ENCODE measurements at places on chromosomes 3 and 15.
A peak's percentile ranks its signal among the peaks of the same experiment; 100 is the strongest.

DNA sequence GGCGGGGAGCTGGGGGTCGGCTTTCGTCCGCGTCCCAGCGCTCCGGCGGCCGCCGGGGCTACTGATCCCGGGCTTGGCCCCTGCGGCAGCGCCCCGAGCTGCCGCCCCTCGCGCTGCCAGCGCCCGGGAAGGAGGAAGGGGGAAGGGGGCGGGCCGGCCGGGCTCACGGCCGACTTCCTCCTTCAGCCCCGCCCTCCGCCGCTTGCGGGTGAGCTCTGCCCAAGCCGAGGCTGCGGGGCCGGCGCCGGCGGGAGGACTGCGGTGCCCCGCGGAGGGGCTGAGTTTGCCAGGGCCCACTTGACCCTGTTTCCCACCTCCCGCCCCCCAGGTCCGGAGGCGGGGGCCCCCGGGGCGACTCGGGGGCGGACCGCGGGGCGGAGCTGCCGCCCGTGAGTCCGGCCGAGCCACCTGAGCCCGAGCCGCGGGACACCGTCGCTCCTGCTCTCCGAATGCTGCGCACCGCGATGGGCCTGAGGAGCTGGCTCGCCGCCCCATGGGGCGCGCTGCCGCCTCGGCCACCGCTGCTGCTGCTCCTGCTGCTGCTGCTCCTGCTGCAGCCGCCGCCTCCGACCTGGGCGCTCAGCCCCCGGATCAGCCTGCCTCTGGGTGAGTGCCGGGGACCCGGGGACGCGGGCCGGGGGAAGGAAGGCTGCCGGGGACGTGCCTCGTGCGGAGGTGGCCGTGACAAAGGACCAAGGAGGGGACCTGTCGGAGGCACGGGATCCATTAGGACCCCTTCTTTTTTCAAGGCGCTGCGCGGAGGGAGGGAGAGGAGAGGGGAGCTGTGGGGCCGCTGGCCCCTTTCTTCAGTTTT lies at the start of gene SEMA4B:
Gene SEMA4B, plus strand, starts transcription at position 201 of the 814 bp plus-strand sequence. Its CDS starts 249 bp downstream, at position 450.
- DNase-seq: peak; percentile 42

DNA sequence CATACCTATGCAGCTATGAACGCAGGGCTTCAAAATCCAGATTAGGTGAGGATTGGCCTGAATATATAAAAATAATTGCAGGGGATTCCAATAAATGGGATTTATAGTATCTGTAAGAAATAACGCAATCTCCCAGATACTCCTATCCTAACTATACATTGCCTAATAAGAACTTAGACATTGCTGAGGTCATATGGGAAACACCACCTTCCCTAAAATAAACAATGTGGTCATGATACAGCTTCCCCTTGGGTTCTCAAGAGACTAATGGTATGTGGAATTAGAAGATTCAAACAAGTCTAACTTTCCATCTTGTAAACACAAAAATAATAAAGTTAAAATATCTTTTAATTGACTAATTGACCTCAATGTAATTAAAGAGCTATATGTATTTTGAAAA lies 28.2 kb downstream of the UBE3A start:
- no peak for DNase-seq

DNA sequence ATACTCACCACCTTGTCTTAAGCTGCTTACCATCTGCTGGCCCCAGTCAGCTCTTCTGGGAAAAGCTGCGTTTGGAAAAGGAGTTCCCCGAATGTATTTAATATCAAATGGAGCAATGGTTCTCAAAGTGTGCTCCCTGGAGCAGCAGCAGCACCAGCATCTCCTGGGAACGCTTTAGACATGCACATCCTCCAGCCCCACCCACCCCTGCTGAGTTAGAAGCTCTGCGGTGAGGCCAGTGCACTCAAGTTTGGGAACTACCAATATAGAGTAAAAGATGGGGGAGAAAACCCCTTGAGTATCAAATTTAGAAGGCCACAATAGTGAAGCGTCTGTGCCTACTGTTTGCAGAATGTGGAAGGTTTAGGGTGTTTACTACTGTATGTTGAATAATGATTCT lies 124.0 kb upstream of the TOPAZ1 start:
- no peak for DNase-seq

DNA sequence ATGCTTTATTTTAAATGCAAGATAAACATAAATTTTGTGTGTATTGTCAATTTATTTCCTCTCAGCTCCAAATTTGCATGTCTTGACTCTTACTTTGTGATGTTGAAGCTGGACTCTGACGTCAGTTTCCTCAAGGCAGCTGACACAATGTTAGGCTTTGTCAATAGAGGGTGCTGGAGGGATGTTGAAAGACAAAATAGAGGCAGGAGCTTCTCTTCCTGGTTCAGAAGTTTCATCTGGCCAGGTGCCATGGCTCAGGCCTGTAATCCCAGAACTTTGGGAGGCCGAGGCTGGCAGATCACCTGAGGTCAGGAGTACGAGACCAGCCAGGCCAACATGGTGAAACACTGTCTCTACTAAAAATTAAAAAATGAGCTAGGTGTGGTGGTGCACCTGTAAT lies 408.6 kb downstream of the GBE1 start:
- no peak for DNase-seq

- no peak for DNase-seq
Observed at GRCh38 chr3:3170998-3171397, 8.5 kb downstream of the CRBN start.

DNA sequence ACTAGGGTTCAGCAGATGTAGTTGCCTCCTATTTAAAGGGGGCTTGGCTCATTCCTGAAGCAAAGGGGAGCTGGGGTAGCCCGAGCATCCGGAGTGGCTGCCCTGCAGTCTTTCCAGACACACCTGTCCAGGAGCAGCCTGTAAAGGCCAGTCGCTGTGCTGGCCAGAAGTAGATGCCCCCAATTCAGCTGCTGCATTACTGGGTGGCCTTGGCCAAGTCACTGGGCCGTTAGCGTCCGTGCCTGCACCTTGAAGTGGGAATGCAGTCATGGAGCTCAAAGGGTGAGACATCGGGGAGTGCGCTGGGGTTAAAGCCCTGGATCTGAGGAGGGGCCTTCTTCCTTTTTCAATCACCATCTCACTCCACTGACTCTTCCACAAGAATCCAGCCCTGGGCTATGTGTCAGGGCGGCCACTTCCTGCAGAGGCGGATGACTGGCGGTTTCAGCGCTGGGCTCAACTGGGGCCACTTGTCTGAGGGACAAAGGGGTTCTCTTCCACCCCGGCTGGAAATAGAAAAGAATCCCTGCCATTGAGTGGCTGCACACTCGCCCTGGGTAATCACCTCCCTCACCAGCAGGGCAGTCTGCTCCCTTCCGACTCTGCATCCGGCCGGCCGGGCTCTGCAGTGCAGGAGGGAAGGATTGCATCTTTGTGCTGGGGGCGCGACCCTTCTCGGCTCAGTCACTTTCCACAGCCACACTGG lies 11.8 kb downstream of the ALDH1A3 start:
- no peak for DNase-seq

Data from activated CD4-positive, alpha-beta T cell treated with anti-CD3 and anti-CD28 coated beads, Interleukin-2, amount 50 U/mL, for 24 hours (primary cell).